Testis (tissue), 5 donors: ENCODE measurements at places on chromosomes 1 and 21.

GRCh38 chr1:165303386-165303785 lies 53.1 kb downstream of the LMX1A start:
- DNase-seq: no peak

- no peak for DNase-seq
Measured at GRCh38 chr1:112665857-112666256, 8.6 kb upstream of the MOV10 start.

- DNase-seq: no peak
Measured at GRCh38 chr1:18091660-18092446, 15.7 kb upstream of the IGSF21 start.

GRCh38 chr1:52672946-52673345 lies 25.2 kb downstream of the COA7 start:
- no peak for DNase-seq

GRCh38 chr21:42174173-42174572 lies 44.8 kb upstream of the ABCG1 start:
- DNase-seq: peak; percentile 84

GRCh38 chr21:45880097-45881068 lies 101.2 kb upstream of the COL6A1 start:
- peak; percentile 77 for DNase-seq
